Stimulated activated CD4-positive, alpha-beta T cell treated with anti-CD3 and anti-CD28 coated beads, TNF-alpha, amount 100 ng/mL, for 48 hours (primary cell): ENCODE measurements at places on chromosomes 3 and 15.

DNA sequence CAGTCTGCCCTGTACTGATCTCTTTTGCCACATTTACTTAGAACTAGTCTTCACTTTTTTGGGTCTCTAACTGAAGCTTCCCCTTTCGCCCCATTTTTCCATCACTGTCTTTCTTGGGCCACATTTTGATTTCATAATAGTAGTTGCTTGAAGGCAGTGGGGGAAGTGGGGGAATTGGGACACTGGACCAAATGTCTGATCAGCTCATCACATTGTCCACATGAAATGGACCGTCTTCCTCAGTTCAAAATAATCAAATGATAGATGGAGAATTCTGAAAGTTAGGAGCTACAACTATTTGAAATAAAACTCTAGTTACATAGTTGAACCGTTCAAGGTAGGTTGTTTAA is 747 bp downstream of the PDCD6IP start:
- no peak for DNase-seq

GRCh38 chr3:8486936-8487335 is 14.7 kb upstream of the LMCD1 start:
- no peak for DNase-seq

- no peak for DNase-seq
Observed at GRCh38 chr3:149330609-149331331, 2.7 kb downstream of the TM4SF18 start.

- DNase-seq: no peak
Observed at GRCh38 chr15:64987136-64987535, 2.6 kb downstream of the SPG21 start.

- DNase-seq: no peak
Observed at GRCh38 chr3:110743202-110743601, 328.4 kb upstream of the NECTIN3 start.

- DNase-seq: no peak
Observed at GRCh38 chr3:129834580-129834979, 58.9 kb downstream of the TMCC1 start.

GRCh38 chr3:78823859-78824258 is 943.9 kb downstream of the ROBO1 start:
- no peak for DNase-seq
